ENCODE measurements at places on chromosomes 1 and 21. TPM values are rescaled to one million over a fixed set of nuclear protein-coding genes. Genes with fewer than 3 reads are reported as not detected.
A peak's percentile ranks its signal among the peaks of the same experiment; 100 is the strongest.

Gene INSRR
- not detected for total RNA-seq

Gene RIPPLY3
- not detected for total RNA-seq

Gene HIVEP3
- 4.0 TPM for total RNA-seq

Gene LRRC53
- not detected for total RNA-seq

Gene NMNAT2
- 0.38 TPM for total RNA-seq

Gene CELA3B
- not detected for total RNA-seq

Gene PDZK1
- total RNA-seq: not detected

Gene REG4
- not detected for total RNA-seq

Gene TIPRL
- total RNA-seq: 37.6 TPM

DNA sequence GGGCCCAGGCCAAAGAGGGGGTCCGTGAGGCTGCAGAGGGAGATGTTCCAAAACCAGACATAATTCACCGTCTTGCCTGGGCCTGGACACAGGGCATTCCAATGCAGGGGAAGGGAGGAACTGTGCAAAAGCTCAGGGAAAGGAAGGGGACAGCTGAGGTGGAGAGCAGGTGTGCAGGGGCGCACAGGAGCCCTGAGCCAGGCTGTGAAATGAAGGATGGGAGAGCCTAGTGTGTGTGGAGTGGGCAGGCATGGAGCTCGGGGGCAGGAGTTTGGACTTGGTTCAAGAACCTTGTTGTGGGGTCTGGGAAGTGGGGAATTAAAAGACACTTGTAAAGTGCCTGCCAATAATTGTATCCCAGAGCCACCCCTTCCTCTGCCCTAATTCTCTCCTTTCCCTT is 2.3 kb downstream of the TNNI1 start:
- H3K36me3 ChIP-seq: no peaks in the 10 kb centered on the region
- no peaks in the 10 kb centered on the region for H3K4me1 ChIP-seq
- H3K27me3 ChIP-seq: peaks cover 7% of the 10 kb centered on the region
- H3K4me3 ChIP-seq: no peak overlapping the region

DNA sequence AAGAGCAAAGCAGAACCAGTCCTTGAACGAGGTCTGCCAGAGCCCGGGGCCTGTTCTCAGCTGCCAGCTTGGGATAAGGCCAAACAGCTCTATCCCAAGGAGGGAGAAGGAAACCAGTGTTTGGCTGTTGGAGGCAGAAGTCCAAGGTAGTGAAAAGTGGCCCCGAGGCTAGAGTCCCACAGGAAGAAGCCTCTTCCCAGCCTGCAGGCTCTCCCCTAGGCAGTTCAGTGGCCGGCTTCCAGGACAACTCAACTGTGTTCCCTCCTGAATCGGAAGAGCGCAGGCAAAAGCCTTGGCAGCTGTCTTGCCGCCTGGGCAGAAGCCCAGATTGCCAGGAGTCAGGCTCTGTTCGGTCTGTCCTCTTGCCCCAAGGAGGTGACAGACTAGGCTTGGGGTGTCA is 19.3 kb downstream of the QSOX1 start:
- no peaks in the 10 kb centered on the region for H3K27me3 ChIP-seq
- no peaks in the 10 kb centered on the region for H3K4me1 ChIP-seq
- H3K36me3 ChIP-seq: peaks cover 4% of the 10 kb centered on the region
- no peak overlapping the region for H3K27ac ChIP-seq
- H3K4me3 ChIP-seq: no peak overlapping the region
- no peak for DNase-seq

DNA sequence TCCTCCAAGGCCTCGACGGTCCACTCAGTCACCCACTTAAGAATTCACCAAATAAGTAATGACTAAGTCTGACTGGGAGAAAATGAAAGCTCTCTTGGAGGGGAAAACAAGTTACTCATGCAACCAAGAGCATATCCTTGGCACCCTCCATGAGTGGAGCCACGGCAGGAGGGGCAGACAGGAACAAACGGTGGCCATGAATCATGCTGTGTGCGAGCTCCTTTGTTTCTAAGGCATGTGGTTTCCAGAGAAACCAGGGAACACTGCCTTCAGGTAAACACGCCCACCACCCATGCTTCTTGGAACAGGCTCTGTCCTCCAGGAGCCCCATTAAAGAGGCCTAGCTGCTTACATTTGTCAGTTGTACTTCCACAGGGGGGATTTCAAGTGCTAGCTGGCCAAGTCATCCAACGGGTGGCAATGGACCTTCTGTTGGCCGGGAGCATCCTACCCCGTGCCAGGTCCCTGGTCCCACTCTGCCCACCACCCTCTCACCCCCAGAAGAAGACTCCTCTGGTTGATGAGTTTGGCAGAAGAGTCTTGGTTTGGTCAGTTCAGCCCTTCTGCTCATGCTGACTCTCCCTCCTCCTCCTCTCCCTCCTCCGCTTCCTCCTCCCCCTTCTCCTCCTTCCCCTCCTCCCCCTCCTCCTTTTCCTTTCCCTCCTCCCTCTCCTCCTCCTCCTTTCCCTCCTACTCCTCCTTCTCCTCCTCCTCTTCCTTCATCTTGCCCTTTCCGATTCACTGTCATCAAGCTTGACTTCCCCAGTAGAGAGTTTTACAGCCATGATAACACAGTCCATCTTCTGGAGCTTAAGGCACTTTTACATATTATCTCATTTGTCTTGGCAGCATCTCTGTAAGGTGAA is 107.6 kb downstream of the CCDC185 start:
- peaks cover 3% of the 10 kb centered on the region for H3K4me1 ChIP-seq
- H3K4me3 ChIP-seq: no peak overlapping the region
- H3K27me3 ChIP-seq: no peaks in the 10 kb centered on the region
- H3K27ac ChIP-seq: no peak overlapping the region

GRCh38 chr1:247421074-247421473 is 5.1 kb downstream of the NLRP3 start:
- no peaks in the 10 kb centered on the region for H3K27me3 ChIP-seq
- no peak overlapping the region for H3K4me3 ChIP-seq
- H3K36me3 ChIP-seq: no peaks in the 10 kb centered on the region
- H3K4me1 ChIP-seq: no peaks in the 10 kb centered on the region

DNA sequence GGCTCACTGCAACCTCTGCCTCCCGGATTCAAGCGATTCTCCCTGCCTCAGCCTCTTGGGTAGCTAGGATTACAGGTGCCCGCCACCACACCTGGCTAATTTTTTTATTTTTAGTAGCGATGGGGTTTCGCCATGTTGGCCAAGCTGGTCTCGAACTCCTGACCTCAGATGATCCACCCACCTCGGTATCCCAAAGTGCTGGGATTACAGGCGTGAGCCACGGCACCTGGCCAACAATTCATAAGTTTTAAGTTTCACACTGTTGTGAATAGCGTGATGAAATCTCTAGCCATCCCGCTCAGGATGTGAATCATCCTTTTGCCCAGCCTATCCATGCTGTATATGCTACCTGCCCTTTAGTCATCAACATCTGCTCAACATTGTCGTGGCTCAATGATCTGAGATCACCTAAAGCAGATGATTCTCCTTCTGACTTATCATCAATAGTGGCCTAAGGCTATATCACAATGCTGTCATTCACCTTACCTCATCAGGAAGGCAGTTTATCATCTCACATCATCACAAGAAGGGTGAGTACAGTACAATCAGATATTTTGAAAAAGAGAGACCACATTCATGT is 2.6 kb downstream of the PFDN2 start:
- H3K27me3 ChIP-seq: no peaks in the 10 kb centered on the region
- DNase-seq: peak; percentile 79
- peak overlapping the region; percentile 65 for H3K27ac ChIP-seq
- H3K36me3 ChIP-seq: no peaks in the 10 kb centered on the region

- H3K36me3 ChIP-seq: no peaks in the 10 kb centered on the region
- no peak for DNase-seq
- no peaks in the 10 kb centered on the region for H3K4me1 ChIP-seq
Observed at GRCh38 chr21:35367553-35367952, 318.5 kb upstream of the RUNX1 start.

DNA sequence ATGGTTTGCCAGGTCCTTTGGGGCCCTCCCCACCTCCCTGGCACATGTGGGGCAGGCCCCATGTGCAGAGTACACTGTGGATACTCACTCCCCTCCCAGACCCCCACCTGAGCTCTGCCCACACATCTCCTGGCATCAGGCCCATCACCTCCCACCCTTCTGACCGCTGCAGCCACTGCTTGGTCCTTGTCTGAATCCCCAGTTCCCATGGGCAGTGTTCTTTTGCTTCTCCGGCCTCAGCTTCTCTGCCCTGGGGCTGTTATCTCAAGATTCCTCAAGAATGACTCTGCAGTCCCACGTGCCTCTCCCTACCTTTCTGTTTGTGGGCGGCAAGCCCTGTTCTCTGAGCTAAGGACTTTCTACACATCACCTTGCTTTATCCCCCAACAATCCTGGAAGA is 187.7 kb upstream of the EDN2 start:
- no peaks in the 10 kb centered on the region for H3K27me3 ChIP-seq
- no peaks in the 10 kb centered on the region for H3K36me3 ChIP-seq
- H3K27ac ChIP-seq: no peak overlapping the region

DNA sequence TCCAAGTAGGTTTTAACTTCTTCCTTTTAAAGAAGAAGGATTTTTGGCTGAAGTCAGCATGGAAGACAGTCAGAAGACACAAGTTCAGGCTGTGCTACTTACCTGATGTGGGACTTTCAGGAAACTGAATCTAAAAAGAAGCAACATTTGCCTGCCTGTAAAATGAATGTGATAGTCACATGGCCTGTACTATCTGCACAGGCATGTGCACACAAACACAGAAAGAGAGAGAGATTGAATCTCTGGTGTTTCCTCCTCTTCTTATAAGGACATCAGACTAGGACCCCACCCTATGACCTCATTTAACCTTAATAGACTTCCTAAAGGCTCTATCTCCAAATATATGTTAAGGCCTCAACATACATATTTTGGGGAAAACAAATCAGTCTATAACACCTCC is 542.9 kb downstream of the PLPP3 start:
- no peaks in the 10 kb centered on the region for H3K4me1 ChIP-seq
- no peaks in the 10 kb centered on the region for H3K36me3 ChIP-seq
- H3K27me3 ChIP-seq: no peaks in the 10 kb centered on the region
- no peak overlapping the region for H3K4me3 ChIP-seq
- no peak overlapping the region for H3K27ac ChIP-seq

DNA sequence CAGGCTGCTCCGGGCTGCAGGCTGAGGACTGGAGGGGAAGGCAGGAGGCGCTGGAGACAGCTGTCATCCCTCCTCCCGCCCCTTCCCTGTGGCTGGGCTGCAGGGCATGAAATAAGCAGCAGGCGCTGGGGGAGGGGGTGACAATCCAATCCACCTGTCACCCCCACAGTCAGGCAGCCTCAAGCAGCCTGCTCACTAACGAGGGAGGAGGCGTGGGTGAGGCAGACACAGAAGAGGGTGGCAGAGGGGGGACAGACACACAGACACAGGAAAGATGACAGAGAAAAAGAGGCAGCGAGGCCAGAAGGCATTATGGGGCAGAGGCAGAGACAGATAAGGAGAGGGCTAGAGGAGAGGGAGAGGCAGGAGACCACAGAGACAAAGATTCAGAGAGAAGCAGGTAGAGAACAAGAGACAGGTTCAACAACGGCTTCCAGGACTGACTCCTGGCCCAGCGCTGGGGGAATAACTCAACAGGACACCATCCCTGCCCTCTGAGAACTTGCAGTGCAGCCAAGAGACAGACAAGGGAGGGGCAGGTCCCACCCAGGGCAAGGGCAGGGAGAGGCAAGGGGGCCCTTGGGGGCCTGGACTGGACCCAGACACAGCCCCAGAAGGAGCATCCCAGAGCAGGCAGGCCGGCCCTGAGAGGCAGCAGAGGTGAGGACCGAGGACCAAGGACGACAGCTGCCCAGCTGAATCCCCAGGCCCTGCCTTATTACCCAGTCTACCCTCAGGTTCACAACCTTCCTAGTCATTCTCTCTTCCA is 11.2 kb downstream of the MEF2D start:
- H3K27me3 ChIP-seq: no peaks in the 10 kb centered on the region
- H3K27ac ChIP-seq: no peak overlapping the region
- no peak overlapping the region for H3K4me3 ChIP-seq
- no peak for DNase-seq
- H3K4me1 ChIP-seq: peaks cover 21% of the 10 kb centered on the region

GRCh38 chr1:94385308-94385929 is 32.8 kb upstream of the ABCD3 start:
- H3K27ac ChIP-seq: no peak overlapping the region
- no peaks in the 10 kb centered on the region for H3K36me3 ChIP-seq
- peaks cover 5% of the 10 kb centered on the region for H3K27me3 ChIP-seq
- no peak overlapping the region for H3K4me3 ChIP-seq

- peaks cover 25% of the 10 kb centered on the region for H3K4me1 ChIP-seq
- H3K27me3 ChIP-seq: no peaks in the 10 kb centered on the region
- no peaks in the 10 kb centered on the region for H3K36me3 ChIP-seq
- no peak for DNase-seq
- H3K27ac ChIP-seq: peak overlapping the region; percentile 83
- H3K4me3 ChIP-seq: no peak overlapping the region
Observed at GRCh38 chr1:186188736-186189135, 186.3 kb downstream of the TPR start.

DNA sequence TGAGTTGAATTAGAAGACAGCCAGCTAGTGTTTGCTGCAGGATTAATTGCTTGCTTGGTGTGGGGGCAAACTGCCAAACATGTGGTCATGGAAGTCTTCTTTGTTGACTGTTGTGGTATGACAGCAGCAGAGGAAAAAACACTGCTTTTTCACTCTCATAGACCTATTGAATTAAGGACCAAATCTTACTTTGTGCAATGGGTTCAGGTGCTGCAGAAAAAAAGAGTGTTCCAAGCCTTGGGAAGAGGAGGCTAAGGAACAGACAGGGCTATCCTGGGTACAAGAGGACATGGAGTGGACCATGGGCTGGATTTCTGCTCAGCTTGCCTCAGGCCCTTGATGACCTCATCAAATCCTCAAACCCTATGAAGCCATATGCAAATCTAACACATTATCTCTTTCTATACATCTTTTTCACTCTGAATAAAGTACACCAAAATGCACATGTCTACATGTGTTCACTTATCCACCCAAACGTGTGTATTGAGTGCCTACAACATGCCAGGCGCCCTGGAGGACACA is 61.5 kb downstream of the SIPA1L2 start:
- peaks cover 12% of the 10 kb centered on the region for H3K4me1 ChIP-seq
- no peak overlapping the region for H3K4me3 ChIP-seq
- no peaks in the 10 kb centered on the region for H3K27me3 ChIP-seq
- no peaks in the 10 kb centered on the region for H3K36me3 ChIP-seq

Data from endothelial cell of umbilical vein (primary cell).